ENCODE measurements at places on chromosomes 5 and 9. TPM values are rescaled to one million over a fixed set of nuclear protein-coding genes. Genes with fewer than 3 reads are reported as not detected.
A peak's percentile ranks its signal among the peaks of the same experiment; 100 is the strongest.

DNA sequence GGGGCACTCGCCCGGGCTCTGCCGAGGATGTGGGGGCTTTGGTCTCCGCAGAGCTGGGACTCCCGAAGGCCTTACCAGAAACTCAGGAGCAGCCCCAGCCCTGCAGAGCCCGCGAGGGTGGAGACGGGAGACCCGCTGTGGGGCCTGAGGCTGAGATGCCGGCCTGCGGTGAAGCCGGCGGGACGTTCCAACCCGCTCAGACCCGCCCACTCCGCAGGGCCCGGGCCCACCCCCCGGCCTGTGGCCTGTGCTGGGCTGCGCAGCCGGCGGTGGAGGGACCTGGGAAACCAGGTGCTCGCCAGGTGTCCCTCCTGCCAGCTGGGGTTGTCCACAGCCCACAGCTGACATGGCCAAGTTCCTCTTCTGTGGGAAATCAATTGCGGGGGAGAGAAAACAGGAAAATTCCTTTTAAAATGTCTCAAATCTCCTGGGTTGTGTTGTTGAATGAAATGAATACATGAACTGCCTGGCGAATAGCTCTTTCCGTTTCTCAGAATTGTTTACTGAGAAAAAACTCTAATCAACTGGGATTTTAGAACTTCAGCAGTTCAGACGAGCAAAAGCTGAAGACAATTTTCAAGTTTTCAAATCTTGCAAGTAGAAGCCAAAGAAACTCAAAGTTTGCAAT is 49.0 kb upstream of the IRX4 start:
- no peak for DNase-seq

DNA sequence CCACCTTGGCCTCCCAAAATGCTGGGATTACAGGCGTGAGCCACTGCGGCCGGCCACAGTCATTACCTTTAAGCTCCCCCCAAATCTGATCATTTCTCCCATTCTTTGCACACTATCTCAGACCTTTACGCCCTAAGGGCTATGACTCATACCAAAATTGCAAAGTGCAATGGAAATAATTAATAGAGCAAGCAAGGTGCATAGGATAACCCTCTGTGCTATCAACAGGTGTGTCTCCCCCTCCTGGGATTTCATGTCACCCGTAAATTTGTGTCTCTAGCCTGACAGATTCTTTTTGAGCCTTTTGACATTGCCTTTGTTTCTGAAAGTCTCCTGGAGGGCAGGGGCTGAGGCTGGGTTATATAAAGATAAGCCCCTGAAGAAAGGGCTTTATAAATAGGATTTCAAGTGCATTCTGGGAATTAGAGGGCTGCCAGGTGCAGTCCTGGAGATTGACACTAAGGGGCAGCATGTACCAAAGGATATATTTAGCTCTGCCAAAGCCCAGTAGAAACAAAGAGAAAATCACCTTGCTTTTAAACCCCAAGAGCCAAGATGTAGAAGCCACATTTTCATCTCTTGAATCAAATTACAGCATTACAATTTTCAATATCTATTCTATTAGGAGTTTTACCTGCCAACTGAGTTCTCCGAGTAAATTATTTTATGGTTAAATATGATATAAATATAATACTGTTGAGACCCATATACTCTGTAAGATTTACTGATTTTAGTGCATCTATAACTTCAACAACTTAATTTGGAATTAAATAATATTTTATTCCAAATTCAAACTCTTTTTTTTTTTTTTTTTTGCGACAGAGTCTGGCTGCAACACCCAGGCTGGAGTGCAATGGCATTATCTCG is 18.2 kb downstream of the S100Z start:
- peak; percentile 49 for DNase-seq

DNA sequence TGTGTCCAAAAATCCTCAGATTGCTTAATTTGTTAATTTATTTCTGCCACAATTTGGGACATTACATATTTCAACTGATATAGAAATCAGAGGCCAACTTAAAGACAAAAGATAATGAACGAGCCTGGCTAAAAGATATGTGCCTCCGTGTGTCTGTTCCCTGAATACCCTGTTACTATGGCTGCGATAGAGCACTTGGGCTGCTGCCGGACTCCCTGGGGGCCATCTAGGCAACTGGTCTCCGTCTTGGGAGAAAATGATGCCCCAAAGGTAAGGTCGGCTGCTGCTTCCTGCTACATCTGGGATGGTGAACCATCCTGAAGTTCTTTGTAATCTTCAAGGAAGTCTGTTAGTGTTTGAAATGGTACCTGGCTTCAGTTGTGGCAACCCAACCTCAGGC is 72.0 kb downstream of the RCL1 start:
- DNase-seq, result no peak

DNA sequence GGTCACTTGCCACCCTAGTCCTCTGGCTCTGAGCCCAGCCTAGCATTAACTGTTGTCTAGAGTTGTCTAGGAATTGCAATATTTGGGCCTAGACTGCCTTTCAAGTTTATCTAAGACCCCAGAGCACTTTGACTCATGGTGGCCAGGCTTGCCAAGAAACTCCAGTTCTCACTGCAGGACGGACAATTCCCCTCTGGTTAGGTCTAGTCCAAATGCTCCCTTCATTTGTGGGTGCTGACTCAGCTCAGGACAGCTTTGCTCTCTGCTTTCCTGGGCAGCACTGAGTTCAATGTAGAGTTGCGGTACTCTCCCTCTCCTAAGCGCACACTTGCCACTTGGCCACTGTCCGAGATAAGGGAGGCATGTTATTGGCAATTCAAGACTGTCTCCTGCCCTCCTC is 619.4 kb downstream of the TLE1 start:
- no peak for DNase-seq

NPR3 gene
- not detected for total RNA-seq

OBP2B gene
- total RNA-seq, result not detected

PCDHGB1 gene
- total RNA-seq, result 0.48 TPM

ACOT12 gene
- not detected for total RNA-seq

ANKRD18B gene
- 2.6 TPM for total RNA-seq

THBS4 gene
- 0.92 TPM for total RNA-seq

MPDZ gene
- not detected for total RNA-seq

SYK gene
- 0.80 TPM for total RNA-seq
